ENCODE measurements at places on chromosomes 3 and 15.

GRCh38 chr15:95303713-95304112, 1026.8 kb upstream of the NR2F2 start:
- no peak for DNase-seq

GRCh38 chr3:48226939-48227338, 3.6 kb downstream of the CAMP start:
- DNase-seq = no peak

GRCh38 chr15:29844290-29844903, 22.1 kb upstream of the TJP1 start:
- DNase-seq = no peak

- no peak for DNase-seq
These were observed 541.1 kb downstream of the MECOM start for GRCh38 chr3:169122416-169122815.

GRCh38 chr3:97957617-97958311, 14.5 kb downstream of the RIOX2 start:
- no peak for DNase-seq

DNA sequence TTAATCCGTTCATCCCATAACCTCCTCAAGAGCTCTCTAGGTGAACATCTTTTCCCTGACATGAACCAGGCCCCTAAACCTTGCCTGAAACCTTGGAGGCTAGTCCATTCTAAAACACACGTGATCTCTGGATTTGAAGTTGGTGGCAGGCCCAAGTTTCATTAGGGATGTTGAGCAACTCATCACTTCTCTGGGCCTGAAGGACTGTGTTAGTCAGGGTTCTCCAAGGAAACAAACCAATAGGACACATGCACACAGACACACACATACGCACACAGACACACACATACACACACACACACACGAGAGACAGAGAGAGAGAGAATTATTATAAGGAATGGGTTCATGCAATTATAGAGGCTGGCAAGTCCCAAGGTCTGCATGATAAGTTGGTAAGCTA, 31.9 kb downstream of the ACAN start:
- DNase-seq = no peak

DNA sequence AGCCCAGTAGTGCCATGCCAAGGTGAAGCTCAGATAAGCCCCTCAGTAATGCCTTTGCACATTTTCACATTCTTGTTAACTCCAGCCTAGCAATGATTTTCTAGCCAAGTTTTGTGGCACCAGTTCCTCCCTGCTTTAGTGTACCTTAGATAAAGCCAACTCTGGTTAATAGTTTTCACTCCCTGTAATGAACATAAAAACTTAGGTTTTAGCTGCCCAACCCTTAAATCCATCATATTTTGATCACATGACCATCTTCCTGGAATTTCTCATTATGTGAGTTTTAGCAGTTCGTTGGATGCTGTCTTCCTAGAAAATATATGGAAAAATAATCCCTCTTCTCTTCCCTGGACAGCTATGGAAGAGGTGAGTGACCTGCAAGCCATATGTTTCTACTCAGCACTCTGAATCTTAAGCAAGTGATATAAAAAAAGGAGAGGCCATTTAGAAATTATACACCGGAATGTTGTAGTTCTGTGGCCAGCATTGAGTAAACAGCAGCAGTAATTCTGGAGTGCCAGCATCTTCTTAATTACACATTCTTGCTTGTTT, 62.2 kb upstream of the P2RY1 start:
- DNase-seq = no peak

- no peak for DNase-seq
These were observed 1041.9 kb upstream of the NR2F2 start for GRCh38 chr15:95288626-95289025.

GRCh38 chr3:113002679-113003078, 11.9 kb downstream of the GTPBP8 start:
- DNase-seq = no peak

DNA sequence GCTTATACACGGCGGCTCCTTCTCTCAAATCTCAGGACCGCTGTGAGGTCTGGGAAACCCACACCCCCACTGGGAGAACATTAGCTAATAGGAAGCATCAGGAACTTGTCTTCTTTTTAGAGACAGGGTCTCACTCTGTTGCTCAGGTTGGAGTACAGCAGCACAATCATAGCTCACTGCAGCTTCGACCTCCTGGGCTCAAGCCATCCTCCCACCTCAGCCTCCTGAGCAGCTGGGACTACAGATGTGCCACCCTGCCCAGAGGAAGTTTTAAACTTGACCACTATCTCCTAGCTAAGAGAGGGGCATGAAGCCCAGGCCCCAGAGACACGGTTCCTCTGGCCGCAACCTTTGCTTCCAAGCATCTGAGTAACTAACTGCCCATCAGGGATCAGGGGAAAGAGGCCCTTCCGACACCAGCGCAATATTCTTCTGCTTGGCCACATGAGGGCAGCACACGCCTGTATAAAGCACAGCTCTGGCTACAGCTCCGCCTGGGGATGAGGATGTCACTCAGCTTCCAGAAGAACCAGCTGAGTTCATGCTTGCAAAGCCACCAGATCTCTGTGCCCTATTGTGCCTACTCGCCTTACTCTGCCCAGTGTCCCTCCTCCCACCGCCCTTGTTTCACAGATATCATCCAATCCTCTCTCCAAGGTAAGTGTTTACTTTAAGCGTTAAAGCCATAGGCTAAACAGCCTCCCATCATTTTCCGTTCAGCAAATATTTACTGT, 57.6 kb upstream of the SLC6A11 start:
- DNase-seq = no peak

GRCh38 chr15:39889601-39890000, 30.5 kb downstream of the GPR176 start:
- DNase-seq = no peak

DNA sequence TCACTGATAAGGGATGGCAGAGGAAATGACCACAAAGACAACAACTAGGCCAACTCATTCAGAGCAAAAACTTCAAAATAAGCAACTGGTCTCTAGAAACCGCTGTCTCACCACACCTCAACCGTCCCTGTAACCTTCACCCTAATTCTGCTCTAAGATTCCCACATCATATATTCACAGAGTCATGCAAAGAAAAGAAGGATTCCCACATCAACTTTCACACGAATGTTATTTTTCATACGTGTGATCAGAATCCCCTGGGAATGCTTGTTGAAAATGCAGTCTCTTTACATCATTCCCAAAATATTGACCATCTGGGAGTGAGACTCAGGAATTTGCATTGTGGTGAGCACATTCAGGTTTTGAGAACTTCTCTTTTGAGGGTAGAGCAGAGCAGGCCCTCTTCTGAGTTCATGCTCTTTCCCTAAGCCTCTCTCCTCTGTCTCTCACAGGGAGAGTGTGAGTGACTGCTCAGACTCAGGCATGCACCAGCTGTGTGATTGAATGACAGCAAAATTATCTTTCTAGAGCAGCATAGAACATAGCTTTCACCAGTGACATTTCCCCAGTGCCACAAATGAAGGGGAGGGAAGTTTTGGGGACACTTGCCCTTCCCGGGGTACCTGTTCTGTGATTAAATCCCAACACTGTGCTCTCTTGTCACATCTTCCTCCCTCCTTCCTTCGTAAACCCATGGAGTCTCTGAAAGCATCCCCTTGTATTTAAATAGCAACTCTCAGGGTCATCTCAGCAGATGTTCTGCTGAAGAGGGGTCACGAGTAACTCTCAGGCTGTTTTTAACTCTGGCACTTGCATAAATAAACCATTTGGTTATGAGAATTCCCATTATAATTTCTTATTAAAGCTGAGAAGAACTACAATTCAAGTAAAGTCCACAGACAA, 170.9 kb downstream of the PLCL2 start:
- no peak for DNase-seq

DNA sequence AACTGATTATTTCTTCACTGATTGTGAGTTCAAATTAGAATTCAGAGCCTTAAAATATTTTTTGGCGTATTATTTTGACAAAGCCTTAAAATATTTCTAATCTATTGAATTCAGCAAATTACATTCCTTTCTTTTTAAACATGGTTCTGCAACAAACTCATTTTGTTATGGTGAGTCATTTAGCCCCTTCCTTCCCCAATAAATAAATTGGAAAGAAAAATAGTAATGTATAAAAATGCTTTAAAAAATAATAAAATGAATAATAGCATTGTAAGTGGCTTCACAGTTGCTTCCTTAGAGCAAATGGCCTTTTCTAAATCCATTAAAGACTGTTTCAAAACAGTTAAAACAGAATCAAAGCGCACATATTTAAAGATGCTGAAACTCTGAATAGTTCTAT, 12.1 kb downstream of the CSNK1G1 start:
- no peak for DNase-seq

GRCh38 chr15:92947071-92947730, 47.1 kb downstream of the CHD2 start:
- no peak for DNase-seq

GRCh38 chr3:74921676-74922075, 307.2 kb upstream of the CNTN3 start:
- no peak for DNase-seq

DNA sequence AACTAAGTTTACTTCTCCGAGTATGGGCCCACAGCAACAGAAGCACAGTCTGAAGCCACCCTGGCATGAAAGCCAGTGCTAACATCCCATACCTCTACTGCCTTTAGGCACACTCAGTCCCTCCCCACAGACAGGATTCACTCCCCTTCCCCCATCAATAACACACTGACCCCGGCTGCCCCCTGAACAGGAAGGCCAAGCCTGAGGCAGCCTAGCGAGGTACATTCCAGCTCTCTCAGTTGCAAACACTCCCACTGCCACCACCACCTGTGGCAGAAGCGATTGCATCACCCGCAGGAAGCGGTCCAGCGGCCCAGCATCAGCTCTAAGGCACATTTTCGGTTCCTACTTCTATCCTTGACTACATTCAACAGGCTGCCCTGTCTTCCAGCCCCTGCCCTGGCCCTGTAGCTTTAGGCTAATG, 7.0 kb upstream of the BMF start:
- DNase-seq = no peak

DNA sequence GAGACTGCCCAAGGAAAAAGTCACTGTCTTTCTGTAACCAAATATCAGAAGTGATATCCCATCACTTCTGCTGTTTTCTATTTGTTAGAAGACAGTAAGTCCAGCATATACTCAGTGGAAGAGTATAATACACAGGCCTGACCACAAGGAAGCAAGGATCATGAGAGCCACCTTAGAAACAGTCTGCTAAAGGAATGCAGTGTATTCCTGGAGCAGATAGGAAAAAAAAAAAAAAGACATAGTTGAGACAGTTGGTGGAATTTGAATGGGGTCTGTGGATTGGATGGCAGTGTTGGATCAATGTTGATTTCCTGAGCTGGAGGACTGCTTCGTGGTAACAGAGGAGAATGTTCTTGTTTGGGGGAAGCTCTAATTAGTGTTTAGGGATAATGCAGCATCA, 26.5 kb upstream of the FBXL2 start:
- no peak for DNase-seq

- DNase-seq = no peak
These were observed 40.0 kb upstream of the TOPBP1 start for GRCh38 chr3:133701435-133702358.

- no peak for DNase-seq
These were observed 13.1 kb upstream of the ALCAM start for GRCh38 chr3:105353485-105354161.

DNA sequence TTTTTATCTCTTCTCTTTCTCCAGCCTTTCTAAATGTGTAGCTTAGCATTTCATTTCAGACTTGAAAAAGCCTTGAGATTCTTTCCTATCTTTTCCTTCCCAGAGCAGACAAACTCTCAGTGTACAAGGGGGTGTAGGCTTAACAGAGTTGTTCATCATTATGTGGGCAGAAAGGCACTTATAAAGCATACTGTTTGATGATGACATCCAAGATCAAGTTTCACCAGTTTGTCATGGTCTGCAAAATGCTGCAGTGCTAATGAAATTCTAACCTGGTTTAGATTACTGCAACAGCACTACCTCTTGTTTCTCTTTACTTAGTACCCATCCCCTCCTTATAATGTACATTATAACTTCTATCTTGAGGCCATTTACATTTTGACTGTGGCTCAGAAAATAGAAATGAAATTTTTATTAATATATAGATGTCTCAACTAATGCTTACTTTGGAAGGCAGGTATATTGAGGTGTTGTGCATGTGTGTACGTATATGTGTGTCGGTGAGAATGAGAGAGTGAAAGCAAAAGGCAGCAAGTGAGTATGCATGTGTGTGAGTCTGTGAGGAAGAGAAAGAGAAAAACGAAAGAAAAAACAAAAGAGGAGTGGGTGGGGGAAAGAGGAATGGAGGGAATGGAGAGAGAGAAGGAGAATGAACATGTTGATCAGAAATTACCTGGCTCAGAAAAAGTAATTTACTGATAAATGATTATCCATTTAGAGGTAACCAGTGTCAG, 1043.6 kb downstream of the TUSC7 start:
- DNase-seq = no peak

- no peak for DNase-seq
These were observed 67.5 kb upstream of the SLC6A6 start for GRCh38 chr3:14334936-14335335.
